ENCODE measurements at places on chromosomes 16 and 17. TPM values are rescaled to one million over a fixed set of nuclear protein-coding genes. Genes with fewer than 3 reads are reported as not detected.
A peak's percentile ranks its signal among the peaks of the same experiment; 100 is the strongest.

The ACSM2A gene
- total RNA-seq, result not detected

The HCRT gene
- total RNA-seq, result not detected

DNA sequence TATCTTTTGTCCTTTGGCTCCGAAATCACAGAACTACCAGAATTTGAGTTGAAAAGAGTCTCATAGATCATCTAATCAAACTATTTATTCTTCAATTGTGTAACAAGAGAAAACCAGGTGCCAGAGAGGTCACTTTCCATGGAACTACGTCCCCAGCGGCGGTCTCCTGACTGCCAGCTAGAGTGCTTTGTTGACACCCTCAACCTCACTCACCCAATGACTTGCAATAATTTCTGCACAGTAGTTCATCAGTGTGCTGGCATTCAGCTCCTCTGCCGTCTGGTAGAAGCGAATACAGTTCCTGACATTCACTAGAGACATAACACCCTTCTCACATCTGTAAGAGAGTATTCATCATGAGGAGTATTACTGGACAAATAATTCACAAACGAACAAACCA lies 54.2 kb downstream of the ANKFY1 start:
- no peak for DNase-seq

DNA sequence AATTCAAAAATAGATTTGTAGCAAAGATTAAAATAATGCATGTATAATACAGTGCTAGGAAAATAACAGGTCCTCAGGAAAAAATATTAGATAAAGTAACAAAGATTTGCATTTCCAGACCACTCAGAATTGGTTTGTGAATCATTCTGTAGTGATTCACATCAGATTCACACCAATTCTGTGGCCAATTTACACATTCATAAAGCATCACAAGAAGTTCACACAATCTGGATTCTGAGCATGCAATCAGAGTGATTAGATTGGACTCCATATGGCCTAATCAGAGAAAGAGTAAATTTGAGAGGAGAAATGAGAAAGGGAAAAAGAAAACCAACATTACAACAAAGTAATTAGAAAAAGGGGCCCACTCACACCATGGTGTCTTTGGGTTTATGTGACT lies 36.0 kb upstream of the SLC47A1 start:
- DNase-seq, result no peak

- DNase-seq, result no peak
Measured at GRCh38 chr16:12311309-12311708, 334.8 kb downstream of the SNX29 start.

GRCh38 chr16:11297492-11298142 lies 16.5 kb upstream of the PRM1 start:
- DNase-seq, result peak; percentile 78

DNA sequence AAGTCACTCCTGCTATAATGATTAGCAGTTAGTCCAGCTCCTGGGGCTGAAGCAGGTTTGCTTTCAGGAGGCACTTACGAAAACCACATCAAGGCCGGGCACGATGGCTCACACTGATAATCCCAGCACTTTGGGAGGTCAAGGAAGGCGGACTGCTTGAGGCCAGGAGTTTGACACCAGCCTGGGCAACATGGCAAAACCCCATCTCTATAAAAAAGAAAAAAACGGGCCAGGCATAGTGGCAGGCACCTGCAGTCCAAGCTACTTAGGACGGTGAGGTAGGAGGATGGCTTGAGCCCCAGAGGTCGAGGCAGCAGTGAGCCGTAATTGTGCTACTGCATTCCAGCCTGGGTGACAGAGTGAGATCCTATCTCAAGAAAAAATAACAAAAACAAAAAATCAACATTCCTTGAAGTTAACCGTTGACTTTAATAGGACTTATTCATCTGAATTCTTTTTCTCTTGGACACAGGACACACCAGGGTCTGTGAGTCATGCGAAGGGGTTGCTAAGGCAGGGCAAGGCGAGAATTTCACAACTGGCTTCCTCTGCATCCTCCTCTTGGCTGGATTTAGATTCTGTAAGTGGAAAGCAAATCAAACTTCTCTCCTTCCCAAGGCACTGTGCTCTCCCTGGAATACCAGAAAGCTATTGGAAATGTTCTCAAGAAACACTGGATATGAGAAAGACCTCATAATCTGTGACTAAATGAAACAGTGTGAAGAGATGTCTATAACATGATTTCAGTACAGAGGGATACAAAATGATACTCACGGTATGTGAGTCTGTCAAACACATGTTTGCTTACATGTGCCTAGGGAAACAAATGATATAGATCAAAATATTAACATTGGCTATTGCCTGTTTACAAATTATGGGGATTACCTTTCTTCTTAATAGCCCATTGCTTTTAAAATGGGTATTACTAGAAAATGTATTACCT lies 99.5 kb downstream of the SYCE1L start:
- no peak for DNase-seq

DNA sequence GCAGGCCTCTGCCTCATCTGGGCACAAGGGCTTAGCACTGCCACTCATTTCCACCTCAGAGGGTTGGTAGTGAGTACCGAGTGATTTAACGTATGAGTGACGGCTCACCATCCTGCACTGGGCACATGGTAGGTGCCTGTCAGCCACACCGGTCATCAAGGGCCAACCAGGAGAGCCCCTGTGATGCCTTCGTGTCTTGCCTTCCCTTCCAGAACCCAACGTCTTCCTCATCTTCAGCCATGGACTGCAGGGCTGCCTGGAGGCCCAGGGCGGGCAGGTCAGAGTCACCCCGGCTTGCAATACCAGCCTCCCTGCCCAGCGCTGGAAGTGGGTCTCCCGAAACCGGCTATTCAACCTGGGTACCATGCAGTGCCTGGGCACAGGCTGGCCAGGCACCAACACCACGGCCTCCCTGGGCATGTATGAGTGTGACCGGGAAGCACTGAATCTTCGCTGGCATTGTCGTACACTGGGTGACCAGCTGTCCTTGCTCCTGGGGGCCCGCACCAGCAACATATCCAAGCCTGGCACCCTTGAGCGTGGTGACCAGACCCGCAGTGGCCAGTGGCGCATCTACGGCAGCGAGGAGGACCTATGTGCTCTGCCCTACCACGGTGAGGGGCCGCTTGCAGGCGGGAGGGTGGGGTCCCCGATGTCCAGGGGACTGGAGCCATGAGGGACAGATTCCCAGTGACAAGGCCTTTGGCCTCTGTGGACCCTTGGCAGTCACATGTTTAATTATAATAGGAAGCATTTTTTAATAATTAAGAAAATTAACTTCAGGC lies 37.1 kb downstream of the MRC2 start:
- DNase-seq, result no peak

DNA sequence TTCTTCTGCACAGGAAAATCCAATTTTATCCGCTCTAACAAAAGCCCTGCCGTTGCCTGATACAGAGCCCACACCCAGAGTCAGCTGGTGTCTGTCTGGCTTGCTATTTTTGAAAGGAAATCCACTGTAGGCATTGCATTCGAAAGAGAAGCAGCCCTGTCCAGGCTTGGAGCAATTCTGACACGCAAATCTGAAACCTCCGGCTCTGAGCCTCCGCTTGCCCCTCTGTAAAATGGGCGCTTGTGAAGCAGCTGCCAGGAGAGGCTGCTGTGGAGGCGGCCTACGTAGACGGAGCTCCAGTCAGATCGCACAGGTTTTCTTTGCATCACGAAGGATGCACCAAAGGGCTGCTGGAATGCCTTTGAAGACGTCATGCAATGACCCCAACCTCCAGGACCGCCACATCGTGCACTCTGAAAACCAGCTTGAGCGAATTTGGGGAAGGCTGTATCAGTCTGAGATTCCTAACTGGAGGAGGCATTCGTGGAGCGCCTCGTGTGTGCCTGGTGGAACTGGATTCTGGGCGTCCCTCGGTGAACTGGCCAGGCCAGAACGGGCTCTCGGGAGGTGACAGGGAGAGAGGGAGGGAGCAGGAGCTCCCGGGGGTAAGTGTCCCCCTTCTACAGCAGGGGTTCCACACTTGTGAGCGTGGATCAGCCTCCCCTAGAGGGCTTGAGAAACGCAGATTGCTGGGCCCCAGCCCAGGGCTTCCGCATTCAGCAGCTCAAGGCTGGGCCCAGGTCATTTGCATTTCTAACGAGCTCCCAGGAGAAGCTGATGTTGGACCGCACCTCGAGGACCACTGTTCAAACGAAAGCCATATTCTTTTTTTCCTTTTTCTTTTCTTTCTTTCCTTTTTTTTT lies 215.5 kb downstream of the MRTFB start:
- peak; percentile 43 for DNase-seq

GRCh38 chr16:68900009-68900408 lies 56.7 kb downstream of the TANGO6 start:
- no peak for DNase-seq

DNA sequence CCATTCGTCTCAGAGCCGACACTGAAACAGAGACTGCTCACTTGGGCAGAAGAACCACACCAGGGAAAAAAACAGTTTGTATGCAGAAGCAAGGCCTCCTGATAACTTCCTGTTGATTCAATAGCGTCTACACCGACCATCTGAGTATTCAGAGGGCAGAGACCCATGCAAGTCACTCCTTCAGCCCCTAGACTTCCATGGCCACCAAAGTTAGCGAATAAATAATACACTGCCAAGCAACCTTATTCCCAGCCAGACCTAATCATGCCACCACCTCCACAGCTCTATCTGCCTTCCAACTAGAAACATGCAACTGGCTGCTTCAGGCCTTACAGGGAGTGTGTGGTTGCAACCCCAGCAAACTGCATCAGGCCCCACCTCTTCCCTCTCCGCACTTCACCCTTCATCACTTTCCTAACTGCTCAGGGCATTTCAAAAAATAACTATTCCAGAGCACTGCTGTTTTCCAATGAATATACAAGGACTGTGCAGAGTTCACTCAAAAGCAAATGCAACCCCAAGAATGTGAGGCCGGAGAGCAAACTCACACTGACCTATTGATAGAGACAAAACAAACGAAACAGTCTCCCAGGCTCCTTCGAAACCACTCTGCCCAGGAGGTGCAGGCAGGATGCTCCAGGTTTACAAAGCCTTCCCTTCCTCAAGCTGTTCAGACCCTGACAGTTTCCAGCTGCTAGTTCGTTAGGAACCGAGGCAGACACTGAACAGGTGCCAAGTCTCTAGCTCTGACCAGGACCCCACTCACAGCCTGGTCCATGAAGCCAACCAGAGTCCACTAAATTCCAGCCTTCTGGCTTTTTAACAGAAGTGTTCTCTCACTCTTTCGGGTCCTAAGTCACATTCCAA lies 3.6 kb downstream of the USP7 start:
- peak; percentile 19 for DNase-seq

DNA sequence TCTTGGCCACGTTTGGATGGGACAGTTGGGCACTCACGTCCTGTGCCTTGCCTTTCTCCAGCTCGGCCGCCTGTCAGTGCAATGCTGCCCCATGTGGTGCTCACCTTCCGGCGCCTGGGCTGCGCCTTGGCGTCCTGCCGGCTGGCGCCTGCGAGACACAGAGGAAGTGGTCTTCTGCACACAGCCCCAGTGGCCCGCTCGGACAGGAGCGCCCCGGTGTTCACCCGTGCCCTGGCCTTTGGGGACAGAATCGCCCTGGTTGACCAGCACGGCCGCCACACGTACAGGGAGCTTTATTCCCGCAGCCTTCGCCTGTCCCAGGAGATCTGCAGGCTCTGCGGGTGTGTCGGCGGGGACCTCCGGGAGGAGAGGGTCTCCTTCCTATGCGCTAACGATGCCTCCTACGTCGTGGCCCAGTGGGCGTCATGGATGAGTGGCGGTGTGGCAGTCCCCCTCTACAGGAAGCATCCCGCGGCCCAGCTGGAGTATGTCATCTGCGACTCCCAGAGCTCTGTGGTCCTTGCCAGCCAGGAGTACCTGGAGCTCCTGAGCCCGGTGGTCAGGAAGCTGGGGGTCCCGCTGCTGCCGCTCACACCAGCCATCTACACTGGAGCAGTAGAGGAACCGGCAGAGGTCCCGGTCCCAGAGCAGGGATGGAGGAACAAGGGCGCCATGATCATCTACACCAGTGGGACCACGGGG lies 7.1 kb downstream of the ACSF3 start:
- DNase-seq, result no peak

- DNase-seq, result no peak
Measured at GRCh38 chr16:27383556-27384243, 18.3 kb upstream of the IL21R start.

DNA sequence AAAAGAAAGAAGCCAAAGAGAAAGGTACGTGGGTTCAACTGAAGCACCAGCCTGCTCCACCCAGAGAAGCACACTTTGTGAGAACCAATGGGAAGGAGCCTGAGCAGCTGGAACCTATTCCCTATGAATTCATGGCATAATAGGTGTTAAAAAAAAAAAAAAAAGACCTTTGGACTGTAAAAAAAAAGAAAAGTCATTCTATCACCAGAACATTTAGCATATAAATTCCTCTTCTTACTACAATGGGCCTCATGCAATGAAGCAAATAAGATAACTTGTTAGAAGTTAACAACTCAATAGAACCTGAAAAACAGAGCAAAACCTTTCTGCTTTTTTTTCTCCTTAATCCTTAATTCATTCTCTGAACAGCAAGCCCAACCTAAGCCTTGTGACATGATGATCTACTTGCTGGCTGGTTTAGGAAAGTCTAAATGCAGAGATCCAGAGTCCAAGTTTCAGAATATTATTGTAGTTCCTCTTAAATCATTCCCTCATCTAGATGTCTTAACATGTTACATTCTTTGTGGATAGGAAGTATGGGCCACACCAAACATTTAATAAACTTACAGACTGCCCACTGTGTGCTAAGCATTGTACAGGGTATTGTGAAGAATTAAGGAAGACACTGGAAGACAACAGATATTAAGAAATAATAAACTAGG lies 45.4 kb downstream of the BRCA1 start:
- no peak for DNase-seq

DNA sequence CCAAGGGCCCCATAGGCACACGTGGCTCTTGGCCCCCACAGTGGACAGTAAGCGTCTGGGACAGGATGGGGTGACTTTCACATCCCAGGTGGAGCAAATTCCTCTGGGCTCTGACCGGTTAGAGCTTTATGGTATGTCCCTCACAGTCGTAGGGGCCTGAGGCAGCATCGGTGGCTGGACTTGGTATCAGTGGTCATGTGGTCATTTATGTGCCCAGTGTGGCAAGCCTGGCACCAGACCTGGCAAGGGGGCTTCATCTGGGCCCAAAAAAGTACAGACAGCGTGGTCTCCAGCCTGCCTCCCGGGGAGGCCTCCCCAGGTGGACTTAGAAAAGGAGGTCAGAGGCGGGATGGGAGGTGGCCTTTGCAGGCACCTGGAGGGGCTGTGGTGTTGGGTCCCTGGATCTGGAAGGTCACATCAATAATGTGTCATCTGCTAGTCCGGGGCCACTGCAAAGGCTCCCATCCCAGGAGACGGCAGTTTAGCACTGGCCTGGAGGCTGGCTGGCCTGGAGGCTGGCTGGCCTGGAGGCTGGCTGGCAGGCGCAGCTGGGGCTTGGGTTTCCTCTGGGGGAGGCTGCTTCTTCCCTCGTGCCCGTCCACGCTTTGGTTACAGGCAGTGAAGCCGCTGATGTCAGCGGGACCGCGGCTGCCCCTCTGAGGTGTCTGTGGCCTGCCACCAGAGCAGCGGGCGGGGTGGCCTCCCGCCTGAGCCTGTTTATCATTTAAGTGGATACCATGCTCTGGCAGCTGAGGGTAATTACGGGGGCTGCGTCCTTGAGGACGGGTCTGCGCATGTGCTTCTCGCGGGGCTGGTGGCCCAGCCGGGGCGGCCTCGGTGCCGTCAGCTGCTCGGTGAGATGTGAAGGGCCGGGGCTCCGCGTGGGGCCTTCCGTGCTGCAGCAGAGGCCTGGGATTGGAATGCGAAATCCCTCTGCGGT lies 20.7 kb upstream of the CBX4 start:
- no peak for DNase-seq

Measured in activated naive CD4-positive, alpha-beta T cell treated with anti-CD3 and anti-CD28 coated beads for 36 hours (primary cell).